ENCODE measurements at places on chromosomes 7 and 10.
A peak's percentile ranks its signal among the peaks of the same experiment; 100 is the strongest.

GRCh38 chr10:132886211-132887099, 55.9 kb downstream of the CFAP46 start:
- peak; percentile 69 for DNase-seq

- DNase-seq: no peak
Observed at GRCh38 chr7:116679500-116679899, 7.5 kb downstream of the MET start.

- no peak for DNase-seq
Observed at GRCh38 chr7:32215697-32216096, 145.5 kb upstream of the PDE1C start.

DNA sequence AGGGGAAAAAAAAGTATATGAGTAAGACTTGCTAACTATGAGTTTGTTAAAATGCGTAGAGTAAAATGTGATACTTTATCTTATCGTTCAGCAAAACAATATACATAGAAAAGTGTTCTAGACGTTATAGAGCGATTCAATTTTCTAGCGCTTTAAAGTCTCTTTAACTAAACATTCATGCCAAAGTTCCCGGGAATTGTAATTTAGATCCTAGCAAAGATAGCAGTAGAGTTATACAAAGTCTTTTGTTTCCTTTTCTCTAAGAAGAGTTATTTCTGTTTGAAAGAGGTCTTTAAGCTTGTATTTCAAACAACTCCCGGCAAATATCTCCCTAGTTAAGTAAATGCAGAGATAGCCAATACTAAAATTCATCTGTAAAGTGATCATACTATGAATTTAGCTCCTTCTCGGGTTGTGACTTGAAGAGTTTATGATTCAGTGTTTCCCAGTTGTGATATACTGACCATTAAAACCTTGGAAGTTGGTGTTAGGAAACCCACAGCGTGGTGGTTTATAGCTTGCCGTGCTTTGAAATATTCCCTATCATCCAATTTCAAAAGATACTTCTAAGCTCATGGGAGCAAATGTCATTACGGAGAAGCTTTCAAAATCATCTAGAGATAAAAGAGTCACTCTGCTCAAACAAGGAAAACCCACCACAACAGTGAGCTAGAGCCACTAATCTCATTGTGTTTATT, 171.7 kb downstream of the CSTF2T start:
- no peak for DNase-seq

DNA sequence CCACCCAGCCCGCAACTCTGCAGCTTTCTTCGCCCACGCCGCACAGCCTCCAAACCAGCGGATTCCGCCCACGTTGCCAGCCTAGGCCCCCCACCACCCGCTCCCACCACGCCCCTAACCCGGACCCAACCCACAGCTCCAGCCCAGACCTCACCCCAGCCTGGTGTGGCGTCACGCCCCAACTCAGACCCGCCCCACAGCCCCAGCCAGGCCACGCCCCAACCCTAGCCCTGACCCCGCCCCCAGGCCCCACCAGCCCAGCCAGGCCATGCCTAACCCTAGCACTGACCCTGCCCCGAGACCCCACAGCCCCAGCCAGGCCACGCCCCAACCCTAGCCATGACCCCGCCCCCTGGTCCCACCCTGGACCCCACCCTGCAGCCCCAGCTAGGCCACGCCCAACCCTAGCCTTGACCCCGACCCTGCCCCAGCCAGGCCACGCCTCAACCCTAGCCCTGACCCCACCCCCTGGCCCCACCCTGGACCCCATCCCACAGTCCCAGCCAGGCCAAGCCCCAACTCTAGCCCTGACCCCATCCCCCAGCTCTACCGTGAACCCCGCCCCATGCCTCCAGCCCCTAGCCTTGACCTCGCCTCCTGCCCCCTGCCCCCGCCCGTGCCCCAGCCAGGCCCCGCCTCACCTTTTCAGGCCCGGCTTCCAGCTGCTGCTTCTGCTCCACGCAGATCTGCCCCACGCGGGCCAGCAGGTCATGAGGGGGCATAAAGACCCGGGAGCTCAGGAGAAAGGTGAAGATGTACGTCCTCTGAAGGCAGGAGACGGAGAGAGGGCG, 64.0 kb downstream of the RASGEF1A start:
- peak; percentile 91 for DNase-seq

DNA sequence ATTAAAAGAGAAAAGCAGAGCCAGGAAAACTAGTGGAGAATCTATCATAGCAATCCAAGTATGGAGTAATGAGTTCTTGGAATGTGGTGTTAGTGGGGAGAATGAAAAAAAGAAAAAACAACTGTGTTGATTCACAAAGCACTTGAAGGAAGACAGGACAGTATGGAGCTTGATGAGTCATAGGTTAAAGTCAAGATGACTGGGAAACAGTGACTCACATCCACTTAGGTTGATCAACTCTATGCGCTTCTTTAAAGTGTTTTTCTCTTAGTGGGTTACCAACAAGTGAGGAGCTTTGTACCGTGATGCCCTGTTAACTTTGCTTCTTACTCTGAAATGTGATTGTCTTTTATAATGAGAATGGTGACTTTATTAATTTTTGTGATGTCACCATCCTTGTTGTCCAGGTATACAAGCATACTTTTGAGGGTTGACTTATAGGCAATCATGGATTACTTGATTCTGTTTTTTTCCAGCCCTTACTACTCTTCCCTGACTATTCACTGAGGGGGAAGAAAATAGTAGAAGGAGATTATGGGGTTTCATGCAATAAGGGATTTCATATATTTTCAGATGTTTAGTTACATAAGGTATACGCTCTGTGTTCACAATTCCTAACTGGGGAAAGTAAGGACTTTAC, 32.1 kb upstream of the MDFIC start:
- DNase-seq: no peak

DNA sequence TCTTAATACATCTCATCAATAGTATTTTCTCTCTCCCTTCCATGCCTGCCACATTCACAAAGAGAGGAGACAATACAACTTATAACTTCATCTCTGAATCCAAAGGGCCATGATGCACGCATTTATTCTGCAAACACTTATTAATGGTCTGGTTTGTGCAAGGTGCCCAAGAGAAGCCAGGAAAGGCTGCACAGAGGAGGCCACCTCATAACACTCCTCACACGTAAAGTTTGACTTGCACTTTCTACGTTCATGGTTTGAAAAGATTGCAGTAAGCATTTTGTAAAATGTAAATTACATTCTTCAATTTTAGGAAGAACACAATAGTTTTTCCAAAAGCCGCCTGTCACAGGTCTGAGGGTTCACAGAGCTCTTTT, 1.2 kb upstream of the PALS2 start:
- no peak for DNase-seq

GRCh38 chr10:77602913-77603533, 34.6 kb downstream of the KCNMA1 start:
- DNase-seq: no peak

GRCh38 chr10:36766940-36767339, 358.5 kb upstream of the ANKRD30A start:
- DNase-seq: no peak

- peak; percentile 67 for DNase-seq
Observed at GRCh38 chr10:119283818-119284217, 76.4 kb downstream of the GRK5 start.

DNA sequence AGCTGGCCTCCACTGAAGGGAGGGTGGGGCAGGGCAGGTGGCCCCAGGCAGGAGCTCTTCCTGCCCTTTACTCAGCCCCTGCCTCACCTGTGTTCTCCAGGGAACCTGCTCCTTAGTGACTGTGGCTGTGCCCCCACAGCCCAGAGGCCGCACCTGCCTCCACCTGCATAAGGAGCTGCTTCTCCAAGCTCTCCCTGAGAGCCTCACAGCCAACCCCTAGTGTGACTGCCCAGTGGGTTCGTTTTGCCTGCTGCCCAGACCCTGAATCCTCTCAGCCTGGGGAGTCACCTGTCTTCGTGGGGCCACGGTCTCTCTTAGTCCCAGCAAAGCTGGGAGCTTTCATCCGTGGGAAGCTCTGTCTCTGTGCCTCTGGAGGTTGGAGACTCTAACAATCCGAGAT, 94.4 kb downstream of the GLRX3 start:
- peak; percentile 41 for DNase-seq

- DNase-seq: no peak
Observed at GRCh38 chr7:33748793-33749192, 156.5 kb upstream of the BMPER start.

GRCh38 chr10:62761115-62761514, 43.4 kb upstream of the ADO start:
- DNase-seq: no peak
